ENCODE measurements at places on chromosomes 4 and X.

- DNase-seq, result peak; percentile 59
These were observed 999 bp upstream of the CTBP1 start for GRCh38 chr4:1249731-1250526.

DNA sequence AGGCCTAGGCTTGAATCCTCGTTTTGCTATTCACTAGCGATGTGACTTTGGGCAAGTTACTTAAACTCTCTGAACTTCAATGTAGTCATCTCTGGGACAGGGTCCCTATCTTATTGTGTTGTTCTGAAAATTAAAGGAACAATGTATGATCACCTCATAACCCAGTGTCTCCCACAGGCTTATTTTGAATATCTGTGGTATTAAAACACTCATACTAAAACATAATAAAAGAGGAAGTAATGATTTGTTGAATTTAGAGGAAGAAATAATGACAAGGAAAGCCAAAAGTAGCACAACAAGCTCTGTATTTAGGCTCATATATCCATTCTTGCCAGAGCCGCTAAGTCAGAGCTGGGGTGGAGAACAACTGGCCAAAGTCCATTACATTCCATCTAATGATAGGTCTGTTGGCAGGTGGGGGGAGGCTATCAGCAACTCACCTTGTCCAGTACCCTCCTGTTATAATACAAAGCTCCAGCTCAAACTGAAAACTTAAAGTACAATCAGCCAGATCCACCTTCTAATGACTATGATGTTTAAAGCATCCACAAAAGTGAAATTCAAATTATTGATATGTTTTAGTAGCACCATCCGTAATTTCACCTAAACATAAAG, 64.5 kb upstream of the LSM6 start:
- no peak for DNase-seq

- DNase-seq, result no peak
These were observed 13.3 kb upstream of the MID1 start for GRCh38 chrX:10633722-10634121.

- DNase-seq, result no peak
These were observed 87.8 kb downstream of the SH3KBP1 start for GRCh38 chrX:19799319-19800182.

- no peak for DNase-seq
These were observed 206.7 kb downstream of the CEP135 start for GRCh38 chr4:56155432-56155831.

GRCh38 chrX:118760025-118760424, 32.6 kb downstream of the IL13RA1 start:
- DNase-seq, result no peak

- no peak for DNase-seq
These were observed 423.5 kb upstream of the NDST3 start for GRCh38 chr4:117610706-117611308.

DNA sequence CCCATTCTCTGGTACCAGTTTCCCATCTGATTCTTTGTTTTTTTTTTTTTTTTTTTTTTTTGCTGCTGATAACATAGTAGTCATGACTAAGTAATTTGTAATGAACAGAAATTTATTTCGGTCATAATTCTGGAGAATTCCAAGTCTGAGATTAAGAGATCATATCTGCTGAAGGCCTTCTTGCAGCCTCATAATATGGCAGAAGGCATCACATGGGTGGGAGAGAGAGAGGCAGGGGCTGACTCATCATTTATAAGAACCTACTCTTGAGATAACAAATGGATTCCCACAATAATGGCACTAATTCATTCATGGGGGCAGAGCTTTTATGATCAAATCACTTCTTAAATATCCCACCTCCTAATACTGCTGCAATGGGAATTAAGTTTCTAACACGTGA, 1034.3 kb downstream of the STIM2 start:
- DNase-seq, result no peak

DNA sequence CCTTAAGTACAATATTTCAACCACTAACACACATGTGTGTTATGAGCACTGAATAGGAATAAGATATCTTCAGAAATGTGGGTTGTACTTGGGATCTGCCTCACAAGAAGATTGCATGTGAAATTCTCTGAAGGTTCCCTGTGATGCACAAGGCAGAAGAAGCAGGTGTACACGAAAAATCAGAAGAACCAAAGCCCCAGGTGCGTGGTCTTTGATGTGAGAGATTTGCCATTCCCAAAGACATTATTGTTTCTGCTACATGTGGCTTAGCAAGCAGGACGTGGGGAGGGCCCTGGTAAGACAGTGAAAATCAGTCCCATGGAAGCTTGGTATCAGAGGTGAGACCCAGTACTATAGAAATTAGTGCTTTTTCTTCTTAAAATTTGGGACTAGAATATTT, 13.0 kb upstream of the SPRY1 start:
- no peak for DNase-seq

- no peak for DNase-seq
These were observed 405.9 kb upstream of the PITX2 start for GRCh38 chr4:111028795-111029194.

DNA sequence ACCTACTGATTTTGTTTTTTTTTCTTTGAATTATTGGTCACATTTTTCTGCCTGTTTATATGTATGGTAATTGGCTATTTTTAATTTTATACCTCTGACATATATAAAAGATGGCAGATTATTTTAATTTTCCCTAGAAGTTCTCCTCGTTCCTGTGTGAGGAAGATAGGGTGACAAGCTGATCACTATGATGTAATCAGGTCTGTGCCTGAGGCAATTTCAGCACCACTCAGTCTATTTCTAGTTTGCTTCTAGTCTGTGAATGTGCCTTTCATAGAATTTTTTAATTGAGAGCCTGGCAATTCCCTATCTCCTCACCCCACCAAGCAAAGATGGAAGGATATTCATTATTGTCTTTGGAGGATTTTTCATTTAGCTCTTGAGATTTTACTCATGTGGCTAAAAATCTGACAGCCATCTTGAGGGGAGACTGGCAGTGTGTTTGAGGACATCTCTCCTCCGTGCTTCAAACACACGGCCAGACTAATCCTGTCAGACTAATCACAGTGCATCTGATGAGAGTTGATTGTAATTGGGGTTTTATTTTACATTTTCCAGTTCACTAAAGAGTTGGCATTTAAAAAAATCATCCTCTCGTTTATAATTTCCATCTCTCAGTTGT, 500.3 kb downstream of the TRIML1 start:
- DNase-seq, result no peak

DNA sequence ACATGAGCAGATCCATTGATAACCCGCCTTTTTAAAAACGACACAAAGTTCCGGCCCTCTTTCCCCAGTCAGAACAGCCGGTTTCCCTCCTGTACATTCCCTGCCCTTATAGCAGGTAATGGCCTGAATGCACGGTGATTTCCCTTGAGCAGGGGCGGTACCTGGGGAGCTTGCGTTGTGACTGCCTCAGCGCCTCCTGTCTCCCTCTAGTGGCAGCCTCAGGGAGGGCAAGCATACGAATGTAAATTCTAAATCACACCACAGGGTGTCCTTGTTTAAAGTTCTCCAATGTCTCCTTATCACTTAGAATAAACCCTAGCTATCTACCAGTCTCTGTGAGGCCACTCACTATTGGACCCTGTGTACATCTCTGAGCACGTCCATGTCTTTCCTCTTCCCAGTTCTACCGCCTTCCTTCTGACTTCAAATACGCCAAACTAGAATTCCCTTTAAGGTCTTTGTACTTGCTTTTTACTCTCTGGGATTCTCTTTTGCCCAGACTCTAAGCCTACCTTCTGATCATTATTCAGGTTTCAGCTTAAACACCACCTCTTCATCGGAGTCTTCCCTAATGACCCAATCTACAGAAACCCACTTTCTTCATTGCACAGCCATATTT, 18.4 kb upstream of the LDB2 start:
- DNase-seq, result no peak

DNA sequence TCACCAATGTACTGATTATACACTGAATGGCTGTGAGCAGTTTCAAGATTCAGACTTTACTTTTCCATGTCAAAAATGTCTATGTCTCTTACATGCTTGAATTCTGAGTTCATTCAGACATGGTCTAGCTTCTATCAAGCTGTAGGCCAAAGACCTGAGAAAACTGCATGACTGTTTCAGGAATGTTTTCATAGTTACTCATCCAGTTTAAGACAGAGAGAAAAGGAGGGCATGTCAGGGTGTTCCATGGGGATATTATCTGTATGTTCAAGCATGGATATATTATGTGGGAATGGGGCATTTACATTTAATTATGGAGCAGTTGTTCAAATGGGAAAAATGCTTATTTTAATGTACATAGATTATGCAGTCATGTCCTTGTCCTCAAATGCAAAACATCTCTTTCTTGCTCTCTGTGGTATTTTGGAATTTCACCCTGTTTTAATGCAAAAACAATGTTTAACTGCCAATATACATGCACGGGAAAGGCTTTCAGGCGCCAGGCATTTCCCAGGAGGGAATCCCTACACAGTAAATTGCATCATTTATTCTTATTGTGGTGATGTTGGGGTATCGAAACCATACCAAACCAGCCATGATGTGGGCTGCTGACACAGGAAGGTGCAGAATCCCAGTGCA, 429.1 kb upstream of the INTU start:
- DNase-seq, result no peak

DNA sequence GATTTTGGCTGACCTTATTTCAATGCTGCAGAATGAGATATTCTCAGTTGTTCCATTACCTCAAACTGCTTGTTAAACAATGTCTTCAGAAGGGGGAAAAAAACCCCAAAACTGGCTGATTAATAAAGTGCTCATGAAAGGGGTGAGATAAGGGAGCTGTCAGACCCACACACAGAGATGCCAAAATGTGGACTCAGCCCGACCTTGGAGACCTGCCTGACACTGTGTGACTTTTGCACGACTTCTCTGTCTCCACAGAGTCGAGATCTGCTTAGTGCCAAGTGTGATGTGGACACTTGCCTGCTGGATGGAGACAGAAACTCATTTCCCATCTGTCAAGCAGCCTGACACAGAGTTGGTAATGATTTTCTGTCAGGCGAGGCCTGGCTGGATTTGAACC, 31.5 kb downstream of the REELD1 start:
- no peak for DNase-seq

DNA sequence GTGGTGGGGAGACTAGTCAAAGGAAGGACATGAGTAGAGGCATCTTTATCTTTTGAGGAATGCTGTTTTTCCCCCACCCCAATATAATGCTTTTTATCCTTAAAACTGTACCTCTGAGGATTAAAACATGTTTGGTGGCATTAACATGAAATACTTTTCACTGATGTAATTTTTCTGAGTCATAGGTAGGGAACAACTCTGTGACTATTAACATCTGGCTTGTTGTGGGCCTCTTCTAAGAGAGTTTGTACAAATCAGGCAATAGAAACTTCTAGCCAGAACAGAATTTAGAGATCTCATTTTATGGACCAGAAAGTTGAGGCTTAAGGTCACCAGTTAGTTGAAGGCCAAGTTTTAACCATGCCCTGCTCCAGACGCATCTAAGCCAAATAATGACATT, 207.6 kb downstream of the SOX3 start:
- no peak for DNase-seq

GRCh38 chrX:123833387-123833786, 26.5 kb upstream of the XIAP start:
- no peak for DNase-seq

DNA sequence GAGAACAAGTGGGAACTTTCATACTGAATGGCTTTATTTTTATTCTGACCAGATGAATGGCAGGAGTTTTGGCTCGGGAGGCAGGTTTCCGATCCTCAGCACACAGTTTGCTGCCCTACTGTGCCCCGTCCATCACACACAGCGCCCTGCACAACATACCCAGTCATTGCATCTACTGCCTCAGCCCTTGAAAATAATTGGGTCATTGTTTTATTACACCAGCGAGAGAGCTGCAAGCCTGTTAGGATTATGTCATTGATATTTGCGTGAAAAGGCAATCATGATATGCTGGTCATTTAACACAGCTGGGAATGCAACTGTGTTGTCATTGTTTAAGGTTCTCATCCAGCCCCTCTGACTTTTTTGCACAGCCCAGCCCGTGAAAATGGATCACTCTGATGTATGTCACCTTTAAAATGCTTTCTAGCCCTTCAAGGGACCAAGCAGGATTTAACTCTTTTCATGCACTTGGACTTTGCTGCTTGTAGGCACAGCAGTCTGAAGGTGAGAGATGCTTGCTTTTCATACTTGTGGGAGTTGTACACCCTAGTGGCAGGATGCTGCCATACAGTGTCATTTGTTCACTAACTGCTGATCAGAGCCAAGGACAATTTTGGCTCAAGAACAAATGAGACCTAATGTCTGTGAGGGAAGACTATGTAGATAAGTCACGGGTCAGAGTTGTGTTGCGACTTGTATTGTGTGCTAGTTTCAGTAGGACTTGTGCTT, 62.3 kb downstream of the RTL9 start:
- DNase-seq, result no peak

- DNase-seq, result no peak
These were observed 32.0 kb downstream of the CTBP1 start for GRCh38 chr4:1216869-1217294.

GRCh38 chr4:104093247-104093646, 373.5 kb upstream of the TACR3 start:
- no peak for DNase-seq

- DNase-seq, result no peak
These were observed 173.8 kb upstream of the RPL34 start for GRCh38 chr4:108446556-108446955.

DNA sequence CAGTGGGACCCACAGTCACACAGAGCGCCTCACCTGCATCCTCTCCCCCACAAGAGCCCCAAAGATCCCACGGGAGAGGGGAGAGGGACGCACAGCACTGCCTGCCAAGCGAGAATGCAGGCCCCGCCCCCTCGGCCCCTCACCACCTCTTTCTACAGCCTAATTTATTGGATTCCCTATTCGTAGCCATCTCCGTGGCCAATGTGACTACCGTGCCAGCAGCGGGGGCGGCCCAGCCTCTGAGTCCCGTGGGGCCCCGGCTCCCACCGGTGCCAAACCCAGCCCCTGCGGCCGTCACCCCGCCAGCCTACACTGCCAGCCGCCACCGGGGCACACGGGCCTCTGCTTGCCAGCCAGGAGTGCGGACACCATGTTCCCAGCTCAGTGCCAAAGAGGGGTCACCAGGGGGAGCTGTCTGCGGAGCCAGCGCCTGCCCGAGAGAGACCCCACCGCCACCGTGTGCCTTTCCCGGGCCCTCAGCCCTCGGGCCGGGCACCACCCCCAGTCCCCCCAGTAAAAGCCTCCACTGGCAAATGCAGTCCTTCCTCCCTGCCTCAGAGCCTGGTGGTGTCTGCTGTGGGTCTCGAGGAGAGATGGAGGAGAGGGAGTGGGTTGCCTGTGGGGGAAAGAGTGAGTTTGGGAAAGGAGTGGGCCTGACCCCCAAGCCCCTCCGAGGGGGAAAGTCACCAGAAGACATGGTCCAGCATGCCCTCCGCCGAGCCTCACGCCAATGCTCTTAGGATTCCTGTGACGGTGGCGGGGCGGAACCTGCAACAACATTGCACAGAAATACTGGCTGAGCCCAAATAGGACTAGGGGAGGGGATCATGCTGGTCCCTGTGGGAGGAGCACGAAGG, 19.6 kb upstream of the PLXNB3 start:
- DNase-seq, result no peak

DNA sequence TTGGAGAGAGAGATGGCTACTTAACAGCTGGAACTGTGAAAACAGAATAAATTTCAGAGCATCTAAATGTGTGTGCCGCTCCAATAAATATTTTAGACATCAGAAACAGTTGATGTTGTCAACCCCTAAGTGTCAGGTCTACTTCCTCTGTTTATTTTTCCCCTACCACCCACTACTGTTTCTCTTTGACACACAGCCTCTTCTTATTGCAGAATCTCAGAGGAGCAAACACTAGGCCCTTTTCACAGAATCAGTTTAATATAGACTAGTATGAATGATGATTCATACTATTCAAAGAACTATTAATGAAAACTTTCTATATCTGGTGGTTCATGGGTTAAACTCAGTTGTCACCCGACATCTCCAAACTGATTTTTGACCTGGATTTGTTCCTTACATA, 33.9 kb downstream of the NAA11 start:
- no peak for DNase-seq

- no peak for DNase-seq
These were observed 26.0 kb downstream of the ARL13A start for GRCh38 chrX:100995469-100995868.
